Activated naive CD4-positive, alpha-beta T cell treated with anti-CD3 and anti-CD28 coated beads, Interleukin-2, amount 50 U/mL, for 72 hours (primary cell): ENCODE measurements at places on chromosomes 16 and 17. TPM values are rescaled to one million over a fixed set of nuclear protein-coding genes. Genes with fewer than 3 reads are reported as not detected.

CNGB1 gene
- not detected for total RNA-seq

KRTAP9-4 gene
- total RNA-seq = not detected

GNGT2 gene
- total RNA-seq = 37.5 TPM

CDRT15 gene
- not detected for total RNA-seq

CTRB1 gene
- not detected for total RNA-seq

DNA sequence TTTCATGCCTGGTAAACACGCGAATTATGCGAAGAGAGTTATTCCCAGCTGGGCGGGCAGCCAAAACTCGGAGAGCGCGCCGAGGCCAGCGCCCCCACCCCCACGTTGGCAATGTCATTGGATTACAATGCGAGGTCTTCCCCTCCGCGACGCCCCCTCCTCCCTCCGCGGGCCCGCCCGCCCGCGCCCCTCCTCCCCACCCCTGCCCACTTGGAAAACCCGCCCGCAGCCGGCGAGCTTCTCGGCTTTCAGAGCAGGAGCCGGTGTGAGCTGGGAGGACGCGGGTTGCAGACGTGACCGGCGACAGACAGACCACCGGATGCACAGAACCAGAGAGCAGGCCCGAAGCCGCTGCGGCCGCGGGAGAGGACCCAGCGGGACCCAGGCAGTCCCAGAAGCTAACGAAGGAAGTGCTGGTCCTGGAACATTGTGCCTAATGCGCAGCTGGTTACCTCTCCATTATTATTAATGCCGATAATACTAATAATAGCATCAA is 4.0 kb downstream of the NOG start:
- DNase-seq = no peak

DNA sequence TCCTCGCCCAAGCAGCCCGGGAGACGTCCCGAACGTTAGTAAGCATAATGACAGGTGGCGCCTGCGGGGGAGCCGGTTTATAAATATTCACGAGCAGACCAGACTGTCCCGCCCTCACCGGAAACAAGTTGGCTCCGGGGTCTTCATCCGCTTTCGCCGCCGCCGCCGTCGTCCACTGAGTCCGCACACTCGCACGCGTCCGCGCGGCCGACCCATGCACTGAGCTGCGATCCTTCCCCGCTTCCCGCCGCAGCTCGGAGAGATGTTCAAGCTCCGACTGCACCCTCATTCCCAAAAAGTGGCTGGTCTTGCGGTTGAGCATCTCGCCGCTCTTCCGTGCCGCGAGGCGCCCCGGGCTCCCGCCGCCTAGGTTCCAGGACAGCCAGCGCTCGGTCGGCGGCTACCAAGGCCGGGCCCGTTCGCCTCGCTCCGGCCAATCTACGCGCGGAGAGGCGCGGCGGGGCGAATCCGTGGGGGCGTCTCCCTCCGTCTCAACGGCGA is 385 bp downstream of the CFAP119 start:
- no peak for DNase-seq

DNA sequence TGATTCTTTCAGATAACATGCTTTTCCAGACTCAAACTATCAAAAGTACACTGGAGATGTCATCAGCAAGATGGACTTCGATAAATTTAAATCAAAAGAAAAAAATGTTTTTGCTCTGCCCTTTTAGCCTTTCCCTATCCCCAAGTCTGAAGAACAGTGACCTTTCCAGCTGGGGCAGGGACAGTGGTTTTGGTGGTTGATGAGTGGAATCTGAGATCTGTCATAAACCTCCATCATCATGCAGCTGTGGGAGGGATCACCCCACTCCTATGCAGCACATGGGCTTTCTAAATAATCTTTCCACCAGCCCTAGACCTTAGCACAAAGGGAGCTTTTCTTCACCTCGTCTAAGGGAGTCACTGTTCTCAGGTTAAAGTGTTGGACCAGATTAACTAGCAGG is 869.5 kb upstream of the SOX9 start:
- DNase-seq = no peak

GRCh38 chr17:72863526-72864211 is 228.8 kb downstream of the SLC39A11 start:
- DNase-seq = no peak

- no peak for DNase-seq
Observed at GRCh38 chr17:4626734-4627256, 14.7 kb downstream of the ALOX15 start.

DNA sequence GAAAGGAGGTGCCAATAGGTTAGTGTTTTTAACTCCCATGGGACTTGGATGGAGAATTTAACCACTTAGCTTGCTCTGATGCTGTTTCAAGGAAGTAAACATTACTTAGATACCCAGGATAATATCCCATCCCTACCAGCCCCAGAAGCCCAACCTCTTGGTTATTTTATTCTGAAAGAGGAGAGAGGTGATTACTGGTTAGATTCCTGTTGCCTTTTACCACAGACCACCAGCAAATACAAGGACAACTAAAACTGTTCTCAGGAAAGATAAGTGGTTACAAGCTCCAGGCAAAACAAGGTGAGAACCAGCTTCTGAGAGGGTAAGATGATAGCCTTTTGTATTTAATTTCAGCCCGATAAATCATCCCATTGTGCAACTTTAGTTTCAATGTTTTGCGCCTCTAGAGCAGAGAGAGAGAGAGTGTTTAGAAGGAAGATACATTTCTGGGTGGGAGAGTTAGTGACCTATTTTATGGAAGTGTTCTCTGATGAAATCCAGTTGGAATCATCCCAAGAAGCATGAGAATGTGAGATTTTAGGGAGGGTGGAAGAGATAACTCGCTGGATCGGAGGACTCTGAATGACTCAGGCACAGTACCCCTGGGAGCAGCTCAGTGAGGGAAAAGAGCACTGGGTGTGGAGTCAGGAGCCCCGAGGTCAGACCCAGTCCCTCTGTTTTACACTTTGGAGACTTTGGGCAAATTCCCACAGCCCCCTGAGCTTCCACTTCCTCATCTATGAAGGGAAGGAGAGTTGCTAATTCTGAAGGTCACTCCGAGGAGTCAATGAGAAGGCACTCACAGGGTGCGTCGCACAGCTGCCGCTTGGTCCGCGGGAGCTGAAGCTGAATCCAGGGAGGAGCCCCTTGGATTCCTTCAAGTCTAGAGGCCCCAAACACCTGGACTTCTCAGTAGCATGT is 12.1 kb downstream of the GLP2R start:
- no peak for DNase-seq

DNA sequence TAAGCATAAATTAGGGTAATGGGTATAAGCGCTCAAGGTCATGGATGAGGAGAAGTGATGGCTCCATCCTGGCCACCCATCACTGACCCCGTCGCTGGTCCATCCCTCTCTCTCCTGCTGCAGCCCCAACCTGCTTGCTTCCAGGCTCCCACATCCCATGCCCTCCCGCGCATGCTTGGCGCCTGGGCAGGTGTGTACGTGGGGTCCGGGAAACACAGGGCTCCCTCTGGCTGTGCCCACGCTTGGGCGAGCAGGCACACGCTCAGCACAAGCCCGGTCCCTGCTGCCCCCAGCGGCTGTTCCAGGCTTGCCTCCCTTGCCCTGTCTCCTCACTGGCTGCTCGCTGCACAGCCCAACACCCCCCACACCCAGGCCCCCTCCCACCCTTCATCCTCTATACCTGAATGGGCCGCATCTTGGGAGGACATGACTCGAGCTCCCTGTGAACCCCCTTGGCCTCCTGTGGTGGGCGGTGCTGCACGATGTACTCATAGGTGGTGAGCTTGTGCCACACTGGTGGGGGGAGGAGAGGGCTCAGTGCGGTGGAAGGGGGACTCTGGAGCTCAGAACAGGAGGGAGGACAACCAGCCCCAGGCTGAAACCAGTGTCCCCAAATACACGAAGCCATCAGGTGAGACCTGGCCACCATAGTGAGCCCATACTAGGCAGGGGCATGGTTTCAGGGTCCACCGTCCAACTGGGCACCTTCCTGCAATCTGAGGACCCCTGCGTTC is 4.7 kb upstream of the TPPP3 start:
- DNase-seq = no peak

DNA sequence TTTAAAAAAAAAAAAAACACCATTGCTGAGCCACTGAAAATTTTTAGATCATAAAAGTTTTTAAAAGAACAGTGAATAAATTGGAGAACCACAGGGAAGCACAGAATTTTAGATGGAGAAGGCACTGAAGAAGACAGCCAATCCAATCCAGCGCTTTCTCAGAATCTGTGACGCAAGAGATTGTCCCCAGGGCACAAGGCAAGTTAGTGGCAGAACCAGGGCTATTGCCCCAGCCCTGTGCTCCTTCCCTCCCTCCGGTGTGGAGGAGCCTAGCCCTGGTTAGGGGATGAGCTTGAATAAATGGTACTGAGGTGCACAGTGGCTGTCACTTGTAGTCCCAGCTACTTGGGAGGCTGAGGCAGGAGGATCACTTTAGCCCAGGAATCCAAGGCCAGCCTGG is 108.3 kb downstream of the ZNF423 start:
- DNase-seq = no peak

GRCh38 chr16:1061769-1062505 is 10.6 kb upstream of the SSTR5 start:
- no peak for DNase-seq

GRCh38 chr16:17970816-17971331 is 365.7 kb downstream of the NPIPA8 start:
- no peak for DNase-seq

GRCh38 chr16:84286578-84287240 is 8.0 kb upstream of the WFDC1 start:
- DNase-seq = no peak
